Upper lobe of left lung (tissue), 6 donors: ENCODE measurements at places on chromosomes 2 and 18.

DNA sequence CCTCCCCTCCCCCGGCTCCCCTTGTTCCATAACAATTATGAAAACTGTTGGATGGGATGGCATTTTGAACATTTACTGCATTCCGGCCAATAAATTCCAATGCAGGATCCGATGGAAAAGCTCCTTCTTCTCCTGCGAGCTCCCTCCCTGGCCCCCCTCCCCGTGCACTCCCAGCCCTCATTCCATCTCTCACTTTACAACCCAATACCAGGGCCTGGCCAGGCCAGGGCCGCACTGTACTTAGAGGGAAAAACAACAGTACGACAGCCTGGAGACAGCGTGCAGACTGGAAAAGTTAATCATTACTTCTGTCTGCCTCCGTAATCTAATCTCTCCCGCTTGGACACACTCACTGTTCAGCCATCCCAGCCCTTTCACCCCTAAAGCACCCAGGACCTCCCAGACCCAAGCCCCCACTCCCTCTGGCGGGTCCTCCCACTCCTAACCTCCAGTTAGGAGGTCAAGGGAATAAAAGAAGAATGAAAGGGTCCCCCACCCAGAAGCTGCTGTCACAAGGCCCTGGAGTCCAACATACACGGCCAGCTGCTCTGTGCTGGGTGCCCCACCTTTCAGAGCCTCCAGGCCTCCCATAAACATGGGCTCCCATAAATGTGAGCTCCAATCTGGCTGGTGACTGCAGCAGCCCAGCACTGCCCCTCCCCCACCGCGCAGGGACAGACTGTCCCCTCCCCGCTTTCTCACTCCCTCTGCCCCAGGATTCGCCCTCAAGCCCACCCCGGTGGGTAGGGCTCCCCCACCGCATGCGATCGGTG is 20.6 kb downstream of the SMAD7 start:
- peak; percentile 64 for DNase-seq

- DNase-seq: no peak
These were observed 325.2 kb upstream of the RAB12 start for GRCh38 chr18:8283891-8284585.

- DNase-seq: no peak
These were observed 1.8 kb upstream of the DRC1 start for GRCh38 chr2:26399771-26400376.

DNA sequence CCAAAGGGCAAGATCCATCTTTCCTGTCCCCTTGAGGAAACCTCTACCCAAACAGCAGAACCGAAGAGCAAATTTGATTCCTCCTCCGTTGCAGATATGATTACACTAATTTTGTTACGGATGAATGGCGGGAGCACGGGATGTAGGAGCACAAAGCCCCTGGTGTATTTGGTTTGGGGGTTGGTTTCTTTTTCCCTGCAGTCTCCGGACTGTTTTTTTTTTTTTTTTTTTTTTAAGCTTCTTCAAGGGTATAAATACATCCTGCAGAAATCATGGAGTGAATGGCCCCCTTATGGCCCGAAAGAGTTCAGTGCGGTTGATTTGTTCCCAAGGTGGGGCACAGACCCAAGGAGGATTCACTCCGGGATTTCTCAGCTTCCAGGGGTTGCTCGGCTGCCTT is 135.3 kb upstream of the SH3BP4 start:
- no peak for DNase-seq
